ENCODE measurements at places on chromosomes 5 and 9.

DNA sequence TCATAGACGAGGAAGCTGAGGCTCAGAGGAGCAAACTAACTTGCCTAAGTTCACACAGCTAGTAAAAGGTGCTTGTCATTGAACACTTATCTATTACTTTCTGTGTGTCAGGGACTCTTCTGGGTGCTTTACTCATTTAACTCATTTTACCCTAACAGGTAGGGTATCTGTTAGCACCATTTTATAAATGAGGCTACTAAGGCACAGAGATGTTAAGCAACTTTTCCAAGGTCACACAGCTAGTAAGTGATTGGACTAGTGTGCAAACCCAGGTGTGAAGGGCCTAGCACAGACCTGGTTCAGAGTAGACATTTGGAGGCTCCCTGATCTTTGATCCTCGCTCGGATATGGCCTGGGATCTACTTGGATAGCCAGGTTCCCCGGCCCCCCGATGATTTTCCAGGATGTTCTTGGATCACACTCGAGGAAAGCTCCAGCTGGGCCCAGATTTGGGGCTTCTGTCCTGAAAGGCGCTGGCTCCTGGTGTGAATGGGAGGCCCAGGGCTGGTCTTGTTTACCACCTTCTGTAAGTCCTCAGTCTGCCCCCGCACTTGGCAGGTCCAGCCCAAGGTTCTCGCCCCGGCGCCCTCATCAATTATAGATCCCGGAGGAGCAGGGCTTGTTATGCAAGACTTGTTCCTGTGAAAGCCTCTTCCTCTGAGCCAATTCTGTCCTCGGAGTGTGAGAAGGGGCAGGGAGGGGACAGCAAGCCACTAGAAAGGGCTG lies 37.5 kb downstream of the GSN start:
- DNase-seq: no peak

DNA sequence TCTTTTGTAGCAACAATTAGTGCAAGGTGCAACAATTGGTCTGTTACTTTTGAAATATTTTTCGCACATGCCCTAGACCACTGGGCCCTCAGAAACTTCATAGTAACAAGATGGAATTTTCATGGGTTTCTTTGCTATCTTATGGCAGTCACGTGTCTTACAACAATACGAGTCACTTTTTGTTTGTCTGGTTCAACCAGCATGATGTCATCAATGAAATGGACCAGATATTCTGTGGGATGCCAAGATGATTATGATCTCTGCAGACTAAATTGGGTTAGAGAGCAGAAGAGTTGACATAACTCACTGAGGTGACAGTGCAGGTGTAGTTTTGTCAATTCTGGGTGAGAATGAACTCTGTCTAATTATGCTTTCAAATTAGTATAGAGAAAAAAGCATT lies 239.6 kb upstream of the RIOK2 start:
- no peak for DNase-seq

DNA sequence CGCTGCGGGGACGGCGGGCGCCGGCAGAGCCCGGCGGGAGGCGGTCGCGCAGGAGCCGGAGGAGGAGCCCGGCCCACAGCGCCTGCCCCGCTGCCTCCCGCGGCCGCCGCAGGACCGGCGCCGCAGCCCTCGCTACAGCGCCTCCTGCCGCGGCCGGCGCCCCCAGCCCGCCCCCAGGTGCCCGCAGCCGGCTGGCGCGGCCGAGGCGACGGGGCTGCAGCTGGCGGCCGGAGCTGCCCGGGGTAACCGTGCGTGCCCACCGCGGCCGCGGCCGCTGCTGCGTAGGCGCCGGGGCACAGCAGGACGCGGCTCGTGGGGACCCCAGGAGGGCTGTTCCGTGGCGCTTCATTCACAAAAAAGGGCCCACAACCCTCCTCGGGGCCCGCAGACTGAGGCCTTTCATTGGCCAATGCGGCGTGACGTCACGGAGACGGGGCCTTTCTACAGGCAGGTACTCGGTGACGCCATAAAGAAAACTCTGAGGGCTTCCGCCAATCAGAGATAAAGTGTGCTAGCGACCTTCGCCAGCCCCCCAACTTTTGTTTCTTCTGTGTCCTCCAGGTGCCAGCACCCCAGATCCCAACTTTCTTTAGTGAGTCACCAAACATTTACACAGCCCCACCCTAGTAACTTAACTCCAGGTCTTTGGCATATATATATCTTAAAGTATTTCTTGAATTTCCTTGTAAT lies at the start of gene CDC14B:
CDC14B (minus strand) TSS at position 353 of the 690 bp plus-strand sequence. CDS start 465 bp downstream, outside the sequence.
- DNase-seq: peak; percentile 12

GRCh38 chr9:34326690-34327089 lies 2.4 kb downstream of the KIF24 start:
- DNase-seq: no peak

GRCh38 chr5:117072439-117072838 lies 497.8 kb upstream of the SEMA6A start:
- DNase-seq: no peak
